Foreskin keratinocyte (primary cell): ENCODE measurements at places on chromosomes 5 and 9. TPM values are rescaled to one million over a fixed set of nuclear protein-coding genes. Genes with fewer than 3 reads are reported as not detected.
A peak's percentile ranks its signal among the peaks of the same experiment; 100 is the strongest.

The DDX4 gene
- total RNA-seq, result not detected in 2 replicates

The PTGS1 gene
- 1.4 and 3.4 TPM in 2 replicates for total RNA-seq

The CPLANE1 gene
- total RNA-seq, result 11.3 and 12.9 TPM in 2 replicates

The OR1J2 gene
- not detected in 2 replicates for total RNA-seq

The PCDHB15 gene
- total RNA-seq, result 0.04 and 0.17 TPM in 2 replicates

GRCh38 chr9:37602817-37603216, 10.4 kb upstream of the TOMM5 start:
- DNase-seq, result peak; percentile 81

GRCh38 chr5:90813392-90813791, 254.8 kb downstream of the ADGRV1 start:
- DNase-seq, result no peak

DNA sequence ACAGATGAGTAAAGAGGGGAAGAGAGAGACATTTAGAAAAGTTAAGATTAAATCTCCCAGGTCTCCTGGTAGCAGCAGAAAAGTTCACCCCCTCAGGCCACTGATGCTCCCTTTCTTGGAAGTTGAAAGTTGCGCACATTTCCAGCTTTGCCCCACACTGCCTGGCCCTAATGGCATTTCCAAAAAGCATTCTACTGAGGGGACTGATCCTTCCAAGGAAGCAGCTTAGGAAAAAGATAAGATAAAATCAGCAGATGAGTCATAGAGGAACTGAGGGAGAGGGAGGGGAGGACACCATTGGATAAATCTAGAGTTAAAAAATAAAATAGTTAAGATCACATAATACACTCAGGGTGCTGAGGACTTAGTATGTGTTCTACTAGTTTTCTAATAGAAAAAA, 67.6 kb upstream of the SLC12A2 start:
- DNase-seq, result no peak

DNA sequence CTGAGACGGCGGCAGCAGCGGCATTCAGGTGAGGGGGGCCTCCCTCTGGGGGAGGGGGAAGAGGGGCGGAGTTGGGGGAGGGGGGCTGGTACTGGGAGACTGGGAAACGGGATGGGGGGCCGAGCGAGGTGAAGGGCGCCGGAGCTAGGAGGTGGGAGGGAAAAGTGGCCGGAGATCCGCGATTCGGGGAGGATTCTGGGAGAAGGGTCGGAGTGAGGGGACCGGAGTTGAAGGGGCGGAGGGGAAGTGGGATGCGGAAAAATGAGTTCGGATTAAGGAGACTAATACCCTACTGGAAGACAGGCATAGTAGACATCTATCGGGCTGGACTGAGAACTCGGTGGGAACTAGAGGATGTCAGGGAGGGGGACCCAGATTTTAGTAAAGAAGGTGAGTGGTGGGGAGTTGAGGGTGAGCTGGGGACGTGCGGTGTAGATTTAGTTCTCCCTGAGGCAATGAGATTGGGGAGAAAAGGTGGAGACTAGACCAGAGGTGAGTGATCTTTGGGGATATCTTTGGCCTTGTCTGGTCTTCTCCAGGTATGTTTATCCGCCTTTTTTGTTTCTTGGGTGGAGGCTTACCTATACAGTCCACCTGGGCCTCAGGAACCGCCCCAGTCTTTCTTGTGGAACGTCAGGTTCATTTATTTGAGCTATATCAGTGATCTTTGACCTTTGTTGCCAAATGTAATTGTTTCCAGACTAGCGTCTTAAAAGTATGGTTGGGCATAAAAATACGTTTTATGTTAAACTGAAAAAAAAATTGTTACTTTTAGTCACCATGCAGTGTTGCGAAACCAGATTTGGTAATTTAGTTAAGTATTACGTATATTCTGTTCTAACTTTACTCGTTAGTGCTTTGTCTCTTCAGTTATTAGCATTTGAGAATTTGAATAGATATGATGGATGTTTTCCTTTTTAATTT, 632 bp downstream of the UBAP1 start:
- peak; percentile 56 for DNase-seq

- DNase-seq, result no peak
Observed at GRCh38 chr5:131647048-131647769, 12.2 kb upstream of the RAPGEF6 start.

GRCh38 chr9:116596646-116597045, 90.5 kb upstream of the TRIM32 start:
- DNase-seq, result no peak

DNA sequence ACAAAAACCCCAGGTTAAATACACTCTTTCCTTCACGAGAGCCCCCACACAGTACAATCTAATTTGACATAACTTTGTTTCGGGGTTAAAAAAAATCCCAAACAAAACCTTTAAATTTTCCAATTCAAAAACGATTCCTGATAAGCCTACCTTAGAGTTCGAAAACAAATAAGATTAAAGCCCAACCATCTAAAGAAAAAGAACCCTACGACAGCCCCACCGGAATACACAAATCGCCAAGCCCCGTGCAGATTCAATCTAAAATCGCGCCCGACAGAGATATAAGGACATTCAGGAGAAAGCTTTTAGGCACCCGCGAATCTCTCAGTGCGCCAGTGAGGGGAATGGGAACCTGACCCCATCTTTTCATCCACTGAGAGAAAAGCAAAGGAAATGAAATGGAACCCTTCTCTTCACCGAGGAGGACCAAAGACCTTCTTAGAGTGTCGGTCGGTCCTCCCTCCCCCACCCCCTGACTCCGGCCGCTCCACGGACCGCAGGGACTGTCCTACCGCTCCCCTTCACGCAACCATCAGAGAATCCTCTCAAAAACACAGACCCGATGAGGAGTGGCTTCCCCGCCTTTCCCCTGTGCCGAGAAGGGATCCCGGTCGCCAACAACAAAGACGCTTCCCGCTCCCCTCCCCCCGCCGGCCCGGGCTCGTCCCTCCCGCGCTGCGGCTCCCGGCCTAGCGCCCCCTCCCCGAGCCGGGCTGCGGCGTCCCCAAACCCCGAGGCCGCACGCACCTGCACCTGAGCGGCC, 925 bp downstream of the ABHD17B start:
- DNase-seq, result no peak

DNA sequence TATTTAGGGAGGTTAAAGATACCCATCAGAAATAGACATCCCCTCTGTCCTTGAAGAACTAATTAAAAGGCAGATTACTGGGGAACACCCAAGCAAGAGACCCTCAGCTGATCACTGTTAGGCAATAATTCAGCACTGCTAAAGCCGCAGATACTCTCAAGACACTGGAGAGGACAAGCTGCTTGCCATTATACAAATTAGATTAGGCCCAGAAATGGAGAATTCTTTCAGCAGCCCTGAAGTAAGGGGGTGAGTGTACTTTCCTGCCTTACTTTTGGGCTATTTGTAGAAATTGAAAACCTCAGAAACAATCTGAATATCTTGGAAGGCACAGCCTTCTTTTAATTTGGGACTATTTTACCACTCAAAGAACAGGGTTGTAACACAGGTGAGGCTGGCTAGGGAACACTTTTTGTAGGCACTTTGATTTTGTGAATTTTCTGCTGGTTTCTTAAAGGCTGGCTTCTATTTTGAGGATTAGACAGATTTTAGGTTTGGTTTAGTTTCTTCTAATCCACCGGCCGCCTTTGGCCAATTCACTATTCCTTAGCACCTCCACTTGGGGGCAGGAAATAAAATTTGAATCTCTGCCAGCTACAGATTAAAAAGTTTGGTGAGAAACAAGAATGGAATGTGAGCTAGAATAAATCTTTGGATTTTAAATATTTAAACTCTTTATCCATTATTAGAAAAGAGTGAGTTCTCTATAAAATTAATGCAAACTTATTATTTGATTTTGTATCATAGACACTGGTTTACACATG, 106.0 kb downstream of the SMARCA2 start:
- peak; percentile 18 for DNase-seq

DNA sequence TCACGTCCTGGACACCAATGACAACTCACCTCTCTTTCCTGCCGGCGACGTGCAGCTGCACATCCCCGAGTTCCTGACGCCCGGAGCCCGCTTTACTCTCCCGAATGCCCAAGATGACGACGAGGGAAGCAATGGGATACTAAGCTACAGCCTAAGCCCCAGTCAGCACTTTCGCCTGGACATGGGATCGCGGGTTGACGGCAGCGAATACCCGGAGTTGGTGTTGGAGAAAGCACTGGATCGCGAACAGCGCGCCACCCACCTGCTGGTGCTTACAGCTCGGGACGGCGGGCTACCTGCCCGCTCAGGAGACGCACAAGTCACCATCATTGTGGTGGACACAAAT, 1.1 kb downstream of the PCDHAC1 start:
- DNase-seq, result peak; percentile 29

GRCh38 chr9:89661956-89662717, 57.3 kb downstream of the GADD45G start:
- DNase-seq, result peak; percentile 59

DNA sequence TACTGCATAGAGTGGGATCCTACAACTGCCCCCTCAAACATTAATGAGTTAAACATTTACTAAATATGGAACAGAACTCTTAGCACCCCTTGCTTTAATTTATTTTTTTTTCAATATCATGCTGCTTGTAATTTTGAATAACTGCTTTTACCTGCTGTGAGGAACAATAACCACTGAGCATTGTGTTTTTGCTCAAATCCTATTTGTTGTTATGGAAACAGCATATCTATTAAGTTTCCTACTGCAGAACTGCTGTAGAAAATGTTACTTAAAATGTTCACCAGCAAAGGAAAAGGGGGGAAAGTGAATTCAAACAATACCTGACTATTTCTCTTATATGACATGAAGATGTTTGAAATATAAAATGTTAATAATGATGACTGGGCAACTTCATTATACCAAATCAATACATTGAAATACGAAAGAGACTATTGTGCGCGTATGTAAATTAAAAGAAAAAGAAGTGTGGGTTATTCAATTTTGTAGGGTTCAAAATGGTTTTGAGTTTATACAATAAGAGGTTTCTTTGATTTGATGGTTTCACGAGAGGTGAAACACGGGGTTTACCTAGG, 1043.8 kb upstream of the NUDT12 start:
- no peak for DNase-seq

DNA sequence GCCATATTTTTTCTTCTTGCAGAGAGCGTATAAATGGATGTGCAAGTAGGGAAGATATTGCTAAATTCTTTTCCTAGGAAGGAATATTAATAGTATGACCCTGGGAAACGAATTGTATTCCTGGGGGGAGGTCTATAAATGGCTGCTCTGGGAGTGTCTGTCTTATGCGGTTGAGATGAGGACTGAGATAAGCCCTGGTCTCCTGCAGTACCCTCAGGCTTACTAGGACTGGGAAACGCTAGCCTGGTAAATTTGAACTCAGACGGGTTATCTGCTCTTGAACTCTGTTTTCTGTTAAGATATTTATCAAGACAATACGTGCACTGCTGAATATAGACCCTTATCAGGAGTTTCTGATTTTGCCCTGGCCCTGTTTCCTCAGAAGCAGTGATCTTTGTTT, 1126.4 kb upstream of the C9orf72 start:
- DNase-seq, result no peak

DNA sequence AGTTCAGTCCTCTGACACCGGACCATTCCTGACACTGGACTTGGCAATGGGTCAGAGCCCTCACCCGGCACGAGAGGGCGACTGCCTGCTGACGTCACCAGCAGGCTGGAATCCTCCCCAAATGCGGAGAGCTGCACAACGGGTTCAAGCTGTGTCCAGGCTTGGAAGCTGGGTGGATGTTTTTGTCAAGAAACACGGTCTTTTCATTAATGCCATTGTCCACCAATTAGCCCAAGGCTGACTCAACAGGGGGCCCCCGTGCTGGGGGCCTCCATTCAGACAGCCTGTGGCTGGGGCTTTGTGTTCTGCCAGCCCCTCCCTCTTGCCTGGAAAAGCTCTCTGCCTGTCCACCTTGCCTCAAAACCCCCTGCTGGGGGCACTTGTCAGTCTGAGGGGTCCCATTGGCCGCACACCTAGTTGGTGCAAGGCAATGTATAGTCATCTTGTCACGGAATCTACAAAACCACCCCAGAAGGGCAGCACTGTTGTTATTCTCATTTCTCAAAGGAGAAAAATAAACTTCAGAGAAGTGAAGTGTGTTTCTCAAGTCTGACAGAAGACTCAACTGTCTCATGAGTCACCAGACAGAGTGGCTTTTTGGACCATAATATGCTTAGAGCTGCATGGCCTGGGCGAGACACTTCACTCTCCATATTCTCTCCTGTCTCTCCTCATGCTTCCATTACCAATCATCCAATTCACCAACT, 24.6 kb downstream of the NDUFA8 start:
- DNase-seq, result no peak
